Neural crest cell (in vitro differentiated cells): ENCODE measurements at places on chromosomes 3 and 15.

DNA sequence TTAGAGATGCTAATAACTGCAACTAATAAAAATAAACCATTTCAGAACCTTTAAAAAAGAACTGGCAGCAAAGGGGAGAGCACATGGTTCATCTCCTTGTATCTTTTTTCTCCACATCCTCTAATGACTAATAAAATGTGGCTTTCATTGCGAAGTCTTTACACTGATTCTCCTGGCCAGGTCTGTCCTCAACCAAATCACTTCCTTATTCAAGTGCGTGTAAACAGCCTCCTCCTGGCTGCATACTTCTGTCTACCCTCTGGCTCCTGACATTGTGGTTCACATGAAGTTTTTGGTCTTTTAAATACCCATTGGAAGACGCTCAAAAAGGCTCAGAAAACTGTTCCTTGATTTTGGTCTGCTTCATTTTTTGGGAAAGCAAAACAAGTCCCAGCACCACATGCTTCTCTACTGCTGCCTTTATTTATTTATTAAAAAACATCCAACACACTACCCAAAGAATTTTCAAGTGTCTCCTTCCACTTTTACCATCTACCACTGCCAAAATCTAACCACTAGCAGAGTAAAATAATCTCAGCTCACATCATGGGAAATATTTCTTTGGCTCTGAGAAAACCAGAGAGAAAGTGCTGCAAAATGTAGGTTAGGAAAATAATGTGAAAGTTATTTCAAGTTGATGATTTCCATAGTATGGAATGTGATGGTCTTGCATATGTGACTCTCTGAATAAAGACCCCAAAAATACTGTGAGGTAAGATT lies 85.1 kb downstream of the EFL1 start:
- DNase-seq = no peak

DNA sequence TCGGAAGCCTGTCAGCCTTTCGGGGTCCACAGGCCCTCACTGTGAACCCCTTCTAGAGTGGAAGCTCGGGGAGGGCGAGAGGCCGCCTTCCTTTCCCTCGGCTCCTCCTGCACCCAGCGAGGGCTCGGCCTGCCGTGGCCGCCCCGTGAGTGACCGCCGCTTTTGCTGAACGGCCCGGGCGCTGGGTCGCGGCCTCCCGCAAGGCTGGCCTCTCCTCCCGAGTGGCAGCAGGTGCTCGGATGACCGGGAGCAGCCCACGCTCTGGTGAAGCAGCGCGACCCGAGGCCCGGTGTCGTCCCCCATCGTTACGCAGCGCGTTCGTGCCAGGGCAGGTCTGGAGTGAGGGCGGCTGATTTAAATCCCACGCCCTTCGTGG lies 53.8 kb downstream of the LRRK1 start:
- DNase-seq = no peak

- DNase-seq = no peak
Measured at GRCh38 chr15:50797926-50798325, 32.4 kb upstream of the SPPL2A start.

DNA sequence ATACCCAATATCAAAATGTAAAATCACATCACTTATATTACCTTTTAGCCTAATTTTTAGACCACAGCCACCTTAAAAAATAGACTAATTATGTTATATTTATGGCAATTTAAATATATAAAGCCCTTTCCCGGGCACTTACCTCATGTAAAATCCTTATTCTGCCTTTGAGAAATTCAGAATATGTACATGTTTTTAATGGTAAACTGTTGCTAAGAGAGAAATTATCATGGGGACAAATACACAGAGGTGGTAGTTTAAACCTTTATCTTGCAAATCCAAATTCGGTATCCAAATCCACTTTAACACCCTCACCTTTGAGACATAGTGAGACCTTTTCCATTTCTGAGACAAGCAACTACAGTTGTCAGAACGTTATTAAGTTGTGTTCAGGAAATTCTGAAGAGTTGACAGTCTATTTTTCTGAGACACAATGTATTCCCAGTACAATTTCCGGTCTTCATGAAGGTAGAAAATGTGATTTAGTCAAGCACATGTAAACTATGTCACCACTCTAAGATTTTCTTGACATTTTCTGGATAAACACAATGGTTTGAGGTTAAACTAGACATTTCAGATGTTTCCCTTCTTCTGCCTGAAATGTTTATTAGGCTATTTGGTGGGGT lies 10.6 kb upstream of the VGLL3 start:
- DNase-seq = no peak

DNA sequence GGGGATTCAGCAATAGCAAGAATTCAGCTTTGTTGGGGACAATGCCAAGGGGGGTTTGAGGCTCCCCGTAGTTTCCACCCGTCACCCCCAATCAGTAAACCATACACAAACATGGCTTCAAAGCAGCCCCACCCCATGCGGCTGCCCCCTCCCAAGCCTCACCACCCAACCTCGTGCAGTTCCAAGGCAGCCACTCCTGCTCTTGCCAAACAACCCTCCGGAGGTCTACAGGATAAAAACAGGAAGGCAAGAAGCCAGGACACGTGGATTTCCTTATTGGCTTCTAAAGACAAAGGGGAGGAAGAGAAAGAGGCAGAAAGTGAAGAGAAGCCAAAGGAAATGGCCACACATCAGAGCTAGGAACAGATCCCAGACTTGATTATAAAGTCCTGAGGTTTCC lies 121.1 kb downstream of the SHQ1 start:
- DNase-seq = no peak

GRCh38 chr3:160183345-160184076 lies 41.7 kb upstream of the C3orf80 start:
- no peak for DNase-seq

DNA sequence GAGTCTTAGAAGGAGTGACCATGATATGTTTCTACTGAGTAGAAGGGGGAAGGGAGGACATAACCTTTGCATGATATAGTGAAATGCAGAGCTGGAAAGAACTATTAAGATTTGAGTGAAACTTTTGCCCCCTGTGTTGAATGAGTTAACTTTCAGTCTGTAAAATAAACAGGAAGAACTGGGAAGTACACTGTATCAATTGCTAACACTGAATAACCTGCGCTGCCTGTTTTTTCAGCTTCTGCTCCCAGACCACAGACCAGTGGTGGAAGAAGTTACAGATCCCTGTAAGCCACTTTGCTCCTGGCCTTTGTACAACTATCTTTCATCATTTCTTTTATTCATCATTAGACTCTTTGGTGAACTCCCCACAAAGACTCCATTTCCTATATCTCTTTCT lies 3.6 kb upstream of the LRCH3 start:
- no peak for DNase-seq

DNA sequence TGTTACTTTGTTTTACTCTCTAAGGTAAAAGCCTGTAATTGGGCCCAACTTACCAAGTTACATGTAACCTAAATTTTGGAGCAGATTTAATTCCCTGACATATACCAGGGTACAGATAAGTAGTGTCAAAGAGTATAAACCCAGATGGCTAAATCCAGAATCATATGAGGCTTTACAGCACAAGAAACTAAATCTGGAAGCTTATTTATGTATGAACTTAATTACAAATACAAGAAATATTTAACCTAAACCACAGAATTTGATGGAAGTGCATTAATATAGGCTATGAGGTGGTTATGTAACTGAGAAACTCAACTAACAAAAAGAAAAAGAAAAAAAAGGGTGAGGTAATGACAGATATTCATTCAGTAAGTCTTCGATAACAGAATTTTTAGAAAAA lies 930.2 kb upstream of the ALCAM start:
- no peak for DNase-seq

GRCh38 chr3:135169651-135170050 lies 374.6 kb downstream of the EPHB1 start:
- no peak for DNase-seq

- DNase-seq = no peak
Measured at GRCh38 chr3:188310270-188310710, 156.3 kb downstream of the LPP start.

DNA sequence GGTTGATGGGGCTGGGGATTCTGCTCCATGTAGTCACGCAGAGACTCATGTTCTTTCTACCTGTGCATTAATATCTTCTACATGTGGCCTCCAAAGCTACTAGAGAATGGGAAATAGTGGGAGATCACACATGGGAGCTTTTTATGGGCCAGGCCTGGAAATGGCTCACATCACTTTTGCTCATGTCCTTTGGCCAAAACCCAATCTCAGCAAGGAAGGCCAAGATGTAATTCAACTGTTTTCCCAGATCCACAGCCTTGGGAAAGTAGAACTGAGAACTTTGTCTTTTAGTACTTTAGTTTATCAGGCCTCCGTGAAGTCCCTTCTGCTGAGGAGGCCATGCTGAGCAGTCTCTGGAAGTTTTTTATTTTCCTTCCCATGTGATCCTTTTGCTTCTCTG lies 73.2 kb upstream of the SLC4A7 start:
- DNase-seq = no peak

DNA sequence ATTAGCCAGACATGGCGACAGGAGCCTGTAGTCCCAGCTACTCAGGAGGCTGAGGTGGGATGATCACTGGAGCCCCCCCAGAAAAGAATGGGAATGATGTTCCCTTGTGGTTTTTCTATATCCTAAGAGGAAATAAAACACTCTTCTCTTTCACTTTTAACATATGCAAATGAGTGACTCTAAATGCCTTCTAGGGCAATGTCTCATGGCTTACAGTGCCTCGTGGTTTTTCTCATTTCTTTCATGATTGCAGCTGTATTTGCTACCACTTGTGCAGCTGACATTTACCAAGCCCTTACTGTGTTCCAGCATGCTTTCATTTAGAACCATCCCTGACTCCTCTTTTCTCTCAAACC lies 26.4 kb downstream of the STOML1 start:
- no peak for DNase-seq

DNA sequence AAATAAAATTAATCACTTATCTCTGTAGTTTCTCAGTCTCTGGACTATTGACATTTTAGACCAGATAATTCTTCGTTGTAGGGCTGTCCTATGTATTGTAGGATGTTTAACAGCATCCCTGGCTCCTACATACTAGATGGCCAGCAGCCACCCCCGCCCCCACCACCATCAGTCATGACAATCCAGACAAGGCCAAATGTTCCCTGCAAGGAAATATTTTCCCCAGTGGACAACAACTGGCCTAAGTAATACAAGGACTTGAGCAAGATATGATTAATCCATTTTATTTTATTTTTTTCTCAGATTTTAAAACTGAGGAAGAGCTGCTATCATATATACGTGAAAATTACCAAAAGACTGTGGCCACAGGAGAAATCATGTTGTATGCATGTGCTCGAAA lies 23.8 kb downstream of the TICRR start:
- DNase-seq = no peak

GRCh38 chr3:189404024-189404423 lies 227.2 kb upstream of the TP63 start:
- DNase-seq = no peak

GRCh38 chr3:59515966-59516365 lies 466.1 kb upstream of the CFAP20DC start:
- DNase-seq = no peak

- DNase-seq = no peak
Measured at GRCh38 chr15:70492240-70493177, 270.8 kb downstream of the UACA start.

- DNase-seq = no peak
Measured at GRCh38 chr3:148863297-148863696, 1.8 kb upstream of the CPA3 start.

- DNase-seq = no peak
Measured at GRCh38 chr3:37526511-37526910, 335.2 kb upstream of the CTDSPL start.

GRCh38 chr15:74307827-74308811 lies 59.3 kb downstream of the CYP11A1 start:
- DNase-seq = peak; percentile 47

- DNase-seq = no peak
Measured at GRCh38 chr3:108124337-108125152, 33.7 kb upstream of the CD47 start.

- DNase-seq = peak; percentile 68
Measured at GRCh38 chr3:183825456-183826161, at the start of gene MAP6D1. Gene MAP6D1 (minus strand): TSS chr3:183825577. CDS start chr3:183825547, 30 bp downstream.

GRCh38 chr15:66293419-66294156 lies at the start of gene DIS3L:
Gene DIS3L (plus strand): TSS chr15:66293568. CDS start chr15:66293597, 29 bp downstream.
- peak; percentile 52 for DNase-seq

- no peak for DNase-seq
Measured at GRCh38 chr3:171860830-171861535, 17.8 kb downstream of the TMEM212 start.

- DNase-seq = no peak
Measured at GRCh38 chr15:39406485-39406884, 174.4 kb upstream of the THBS1 start.

DNA sequence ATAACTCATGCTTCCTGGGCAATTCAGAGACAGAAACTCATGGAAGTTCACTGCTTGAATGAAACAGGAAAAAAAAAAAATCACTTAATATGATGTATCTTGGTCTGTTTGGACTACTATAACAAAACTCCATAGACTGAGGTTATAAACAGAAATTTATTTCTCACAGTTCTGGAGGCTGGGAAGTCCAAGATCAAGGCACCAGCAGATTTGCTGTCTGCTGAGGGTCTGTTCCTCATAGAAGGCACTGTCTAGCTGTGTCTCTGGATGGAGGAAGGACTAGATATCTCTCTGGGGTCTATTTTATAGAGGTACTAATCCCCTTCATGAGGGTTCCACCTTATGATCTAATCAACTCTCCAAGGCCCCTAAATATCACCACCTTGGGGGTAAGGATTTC lies 119.3 kb downstream of the IGF2BP2 start:
- no peak for DNase-seq

GRCh38 chr3:31936420-31937060 lies 44.5 kb downstream of the OSBPL10 start:
- DNase-seq = no peak

GRCh38 chr3:174907628-174908407 lies 48.7 kb downstream of the NAALADL2 start:
- DNase-seq = no peak

- DNase-seq = no peak
Measured at GRCh38 chr15:46394463-46394862, 759.6 kb downstream of the SQOR start.

GRCh38 chr15:74312445-74313007 lies 54.9 kb downstream of the CYP11A1 start:
- DNase-seq = no peak

DNA sequence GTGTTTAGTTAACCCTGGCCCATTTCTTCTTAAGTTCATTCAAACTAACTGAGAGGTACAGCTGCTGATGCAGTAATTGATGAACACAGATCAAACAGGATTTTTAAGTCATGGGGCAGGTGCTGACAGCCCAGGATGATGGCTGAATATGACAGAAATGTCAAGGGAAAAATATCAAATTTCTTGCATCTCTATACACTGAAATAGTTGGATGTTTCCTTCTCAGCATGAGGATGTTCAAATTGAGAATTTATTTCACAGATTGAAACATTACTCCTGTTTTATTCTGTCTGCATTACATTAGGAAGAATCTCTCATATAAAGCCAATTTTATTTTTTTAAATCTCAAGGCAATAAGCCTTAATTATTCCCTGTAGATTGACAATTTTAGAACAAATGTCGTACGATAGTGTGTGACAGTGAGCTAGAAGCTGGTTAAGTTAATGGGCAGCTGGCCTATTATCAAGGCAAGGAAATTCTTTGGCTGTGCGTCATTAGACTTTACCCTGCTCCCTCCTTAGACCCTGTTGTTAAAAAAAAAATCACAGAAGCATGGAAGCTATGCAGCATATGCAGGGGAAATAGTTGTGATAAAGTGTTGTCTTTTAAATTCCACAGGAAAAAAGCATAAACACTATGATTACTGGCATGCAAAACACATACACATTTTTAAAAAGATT lies 183.8 kb upstream of the KCNMB2 start:
- no peak for DNase-seq

- no peak for DNase-seq
Measured at GRCh38 chr15:98142572-98142971, 182.1 kb downstream of the ARRDC4 start.

- DNase-seq = no peak
Measured at GRCh38 chr3:49493901-49494300, 23.8 kb downstream of the DAG1 start.

GRCh38 chr15:43314171-43314570 lies 16.2 kb downstream of the LCMT2 start:
- DNase-seq = no peak
